ENCODE measurements at places on chromosomes 5 and 9.

DNA sequence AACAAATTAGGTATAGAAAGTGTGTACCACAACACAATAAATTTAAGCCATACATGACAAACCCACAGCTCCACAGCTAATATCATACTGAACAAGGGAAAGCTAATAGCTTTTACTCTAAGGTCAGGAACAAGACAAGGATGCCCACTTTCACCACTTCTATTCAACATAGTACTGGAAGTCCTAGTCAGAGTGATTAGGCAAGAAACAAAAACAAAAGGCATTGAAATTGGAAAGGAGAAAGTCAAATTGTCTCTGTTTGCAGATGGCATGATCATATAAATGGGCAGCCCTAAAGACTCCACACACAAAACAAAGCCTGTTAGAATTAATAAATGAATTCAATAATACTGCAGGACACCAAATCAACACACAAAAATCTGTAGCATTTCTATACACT lies 548.8 kb downstream of the CTNND2 start:
- no peak for DNase-seq

DNA sequence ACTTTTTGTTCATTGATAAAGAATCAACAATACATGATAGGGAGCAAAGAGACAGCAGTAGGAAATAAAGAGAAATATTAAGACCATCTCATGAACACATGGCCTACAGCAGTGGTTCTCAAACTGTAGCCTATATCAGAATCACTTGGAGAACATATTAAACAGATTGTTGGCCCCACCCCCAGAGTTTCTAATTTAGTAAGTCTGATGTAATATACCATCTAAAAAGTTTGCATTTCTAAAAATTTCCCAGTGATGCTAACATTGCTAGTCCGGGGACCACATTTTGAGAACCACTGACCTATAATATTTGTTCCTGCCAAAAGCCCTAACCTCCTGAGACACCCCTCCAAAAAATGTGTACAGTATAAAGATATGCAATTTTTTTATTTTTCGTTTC lies 306.2 kb upstream of the NREP start:
- no peak for DNase-seq

- DNase-seq, result no peak
Observed at GRCh38 chr5:122908662-122909061, 63.2 kb downstream of the SNX24 start.

DNA sequence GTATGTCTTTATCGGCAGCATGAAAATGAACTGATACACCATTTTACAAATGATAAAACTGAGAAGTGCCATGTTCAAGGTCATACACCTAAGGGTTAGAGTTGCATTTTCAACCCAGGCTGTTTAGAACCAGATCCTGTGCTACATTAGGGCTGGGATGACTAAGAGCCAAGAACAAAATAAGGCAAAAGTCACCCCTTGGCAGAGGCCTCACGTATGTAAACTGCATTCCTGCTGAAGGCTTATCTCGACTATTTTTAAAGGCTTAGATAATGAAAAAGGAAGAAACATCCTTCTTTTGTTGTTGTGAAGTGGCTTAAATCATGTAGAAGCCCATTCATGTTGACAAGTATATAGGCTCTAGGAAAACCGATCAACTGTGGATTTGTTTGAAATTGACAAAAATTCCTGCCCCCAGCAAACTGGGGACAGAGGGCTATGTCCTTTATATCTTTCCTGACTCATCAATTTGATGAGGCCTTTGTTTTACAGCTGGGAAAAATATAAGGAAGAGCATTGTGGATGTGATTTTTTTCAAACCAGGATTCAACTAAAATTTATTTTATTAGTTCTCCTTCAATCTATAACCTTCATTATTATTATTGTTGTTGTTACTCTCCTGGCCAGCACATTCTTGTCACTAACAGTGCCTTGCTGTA lies 196.5 kb downstream of the SNX18 start:
- no peak for DNase-seq

- no peak for DNase-seq
Observed at GRCh38 chr5:144451187-144451973, 280.7 kb downstream of the KCTD16 start.

DNA sequence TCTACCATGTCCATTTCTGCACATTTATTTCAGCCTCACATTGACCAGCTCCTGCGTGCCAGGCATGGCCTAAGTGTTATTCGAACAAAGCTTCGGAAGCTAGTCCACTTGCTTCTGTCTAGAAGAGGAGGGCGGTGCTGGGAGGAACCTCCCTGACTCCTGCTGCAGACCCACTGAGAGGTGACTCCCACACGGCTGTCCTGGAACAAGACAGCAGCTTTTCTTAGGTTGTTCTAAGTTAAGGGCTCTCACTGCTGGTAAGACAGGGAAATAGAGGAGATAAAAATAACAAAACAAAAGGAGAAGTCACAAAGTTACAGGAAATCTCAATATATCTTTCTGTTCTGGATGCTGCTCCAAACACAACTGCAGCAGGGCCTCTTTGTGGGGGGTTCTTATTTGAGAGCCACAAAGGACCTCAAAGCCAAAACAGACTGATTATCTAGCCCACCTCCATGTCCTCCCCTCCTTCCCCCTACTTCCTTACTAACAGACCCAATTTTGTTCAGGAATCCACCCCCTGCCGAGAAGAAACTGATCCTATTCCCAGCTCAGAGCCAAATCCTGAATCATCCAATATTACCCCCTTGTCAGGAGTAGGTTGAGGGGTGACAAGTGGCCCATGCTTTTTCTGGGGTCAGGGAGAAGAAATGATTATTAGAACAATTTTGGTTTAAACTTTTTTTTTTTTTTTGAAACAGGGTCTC lies 28.4 kb upstream of the KCNIP1 start:
- DNase-seq, result no peak

Measured in GM12864 (cell line).